ENCODE measurements at places on chromosomes 1 and 21.
A peak's percentile ranks its signal among the peaks of the same experiment; 100 is the strongest.

GRCh38 chr1:48062353-48062752, 65.2 kb upstream of the TRABD2B start:
- DNase-seq: no peak

DNA sequence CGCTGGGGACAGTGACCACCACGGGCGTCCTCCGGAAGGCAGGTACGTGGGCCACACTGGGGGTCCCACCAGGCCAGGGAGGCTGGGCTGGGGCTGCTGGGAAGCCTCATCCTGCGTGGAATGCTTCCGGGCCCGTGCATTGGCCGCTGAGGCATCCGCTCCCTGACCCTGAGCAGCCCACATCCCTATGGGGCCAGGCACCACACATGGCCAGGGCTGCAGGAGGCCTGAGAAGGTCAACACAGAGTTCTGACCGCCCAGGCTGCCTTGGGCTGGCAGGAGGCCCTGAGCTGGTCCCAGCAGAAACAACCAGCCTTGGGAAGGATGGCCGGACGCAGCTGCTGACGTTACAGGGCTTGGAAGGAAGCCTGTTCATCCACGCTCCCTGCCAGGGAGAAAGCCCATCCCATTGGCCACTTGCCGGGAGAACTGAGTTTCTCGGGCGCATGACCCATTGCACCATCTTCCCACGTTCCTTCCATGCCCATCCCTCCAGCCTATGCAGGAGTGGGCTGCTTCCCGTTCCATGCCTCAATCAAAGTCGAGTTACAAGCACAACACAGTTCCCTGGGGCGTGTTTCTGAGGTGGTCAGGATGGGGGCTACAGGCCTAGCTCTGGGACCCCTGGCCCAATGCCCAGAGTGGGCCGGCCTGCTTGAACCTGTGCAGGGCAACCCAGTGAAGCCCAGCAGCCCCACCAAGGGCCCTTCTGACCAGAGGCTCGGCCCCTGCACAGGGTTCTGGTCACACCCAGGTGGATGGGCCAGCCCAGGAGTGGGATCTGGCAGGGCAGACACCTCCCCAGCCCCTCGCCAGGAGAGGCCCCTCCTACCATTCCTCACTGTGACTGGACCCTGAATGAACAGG, 31.7 kb downstream of the TRIM11 start:
- no peak for DNase-seq

- no peak for DNase-seq
These were observed 17.4 kb upstream of the GRHL3 start for GRCh38 chr1:24301785-24302175.

- DNase-seq: no peak
These were observed 4.5 kb downstream of the PRELP start for GRCh38 chr1:203480084-203480483.

DNA sequence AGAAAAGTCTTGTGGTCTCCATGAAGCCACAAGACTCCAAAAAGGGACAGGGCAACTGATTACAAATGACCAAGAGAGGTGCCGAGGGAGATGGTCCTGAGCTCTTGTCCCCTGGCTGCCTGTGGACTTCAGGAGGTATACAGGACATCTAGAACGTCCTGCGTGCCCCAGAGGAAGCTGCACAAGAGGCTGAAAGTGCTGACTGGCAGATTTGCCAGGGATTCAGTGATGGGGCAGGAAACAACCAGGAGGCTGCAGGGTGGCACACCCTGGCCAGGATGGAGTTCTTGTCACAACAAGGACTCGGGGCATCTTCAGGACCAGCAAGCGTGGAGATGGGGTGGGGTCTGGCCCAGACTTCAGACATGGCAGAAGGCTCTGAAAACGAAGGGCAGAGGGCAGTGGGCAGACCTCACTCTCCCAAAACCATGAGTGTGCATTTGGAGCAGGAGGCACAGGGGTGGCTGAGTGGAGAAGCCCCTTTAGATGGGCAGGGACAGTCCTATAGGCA, 13.4 kb upstream of the PKP1 start:
- DNase-seq: no peak

DNA sequence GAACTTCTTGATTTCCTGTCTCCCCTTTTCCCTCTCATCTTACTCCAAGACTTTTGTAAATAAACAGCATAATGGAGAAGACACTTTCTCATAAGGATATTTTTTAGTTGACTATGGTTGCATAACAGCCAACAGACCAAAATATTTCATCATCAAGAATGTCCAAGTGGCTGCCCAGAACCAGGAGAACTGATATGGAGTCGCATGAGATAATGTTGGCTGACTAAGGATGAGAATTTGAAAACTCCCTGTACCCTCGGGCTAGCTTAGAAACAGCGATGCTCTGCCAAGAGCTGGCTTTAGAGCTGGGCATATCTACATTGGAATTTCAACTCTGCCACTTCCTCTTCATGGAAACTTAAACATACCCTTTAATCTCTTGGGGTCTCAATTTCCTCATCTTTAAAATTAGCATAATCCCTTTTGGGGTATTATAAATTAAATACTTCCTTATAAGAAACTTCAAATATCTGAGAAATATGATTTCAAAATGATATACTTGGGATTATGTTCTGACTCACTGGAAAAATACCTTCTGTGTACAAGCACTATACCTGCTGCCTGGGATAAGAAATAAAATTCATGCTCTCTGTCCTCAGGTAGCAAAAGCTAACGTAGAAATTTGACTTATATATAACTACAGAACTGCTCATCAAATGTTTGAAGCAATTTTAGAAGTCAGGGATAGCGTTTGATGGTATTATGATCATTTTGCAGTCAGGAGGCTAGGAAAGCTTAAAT, 777.3 kb downstream of the LTN1 start:
- no peak for DNase-seq

- no peak for DNase-seq
These were observed 321.2 kb downstream of the VAV3 start for GRCh38 chr1:107643766-107644165.

GRCh38 chr1:181726320-181727012, 243.1 kb downstream of the CACNA1E start:
- no peak for DNase-seq

- peak; percentile 85 for DNase-seq
These were observed 1.1 kb downstream of the TAGLN2 start for GRCh38 chr1:159924025-159924790.

- no peak for DNase-seq
These were observed 80.0 kb upstream of the TIAM1 start for GRCh38 chr21:31424058-31424457.

- no peak for DNase-seq
These were observed 90.4 kb downstream of the SLC30A10 start for GRCh38 chr1:219837994-219838294.

DNA sequence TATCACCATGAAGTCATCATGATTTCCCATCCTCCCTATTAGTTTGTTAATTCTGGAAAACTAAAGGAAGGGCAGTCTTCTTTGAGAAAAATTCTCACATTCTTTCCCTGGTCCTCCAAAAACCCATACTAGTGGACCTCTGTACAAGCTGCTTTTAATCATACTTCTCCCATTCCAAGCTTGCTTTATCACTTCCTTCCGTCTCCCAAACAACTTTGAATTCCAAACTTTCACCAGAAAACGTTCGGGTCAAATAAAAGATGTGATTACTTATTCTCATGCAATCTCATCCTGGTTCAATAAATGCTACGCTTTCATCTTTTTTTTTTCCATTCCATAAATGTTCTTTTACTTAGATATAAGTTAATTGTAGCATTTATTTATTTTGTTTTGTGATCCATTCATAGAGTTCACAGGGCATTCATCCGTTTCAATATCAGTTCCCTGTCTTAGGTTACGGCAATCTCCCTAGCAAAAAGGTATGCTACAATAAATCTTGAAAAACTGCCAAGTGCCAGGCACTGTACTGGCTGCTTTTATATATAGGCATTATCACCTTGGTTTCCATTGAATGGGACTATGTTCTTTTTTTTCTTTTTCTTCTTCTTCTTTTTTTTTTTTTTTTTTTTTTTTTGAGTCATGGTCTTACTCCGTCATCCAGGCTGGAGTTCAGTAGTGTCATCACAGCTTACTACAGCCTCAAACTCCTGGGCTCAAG, 100.2 kb upstream of the GREM2 start:
- DNase-seq: no peak

Data from CD4-positive, alpha-beta T cell treated with Interferon gamma for 1 hour (primary cell).